ENCODE measurements at places on chromosomes 1 and 21.

DNA sequence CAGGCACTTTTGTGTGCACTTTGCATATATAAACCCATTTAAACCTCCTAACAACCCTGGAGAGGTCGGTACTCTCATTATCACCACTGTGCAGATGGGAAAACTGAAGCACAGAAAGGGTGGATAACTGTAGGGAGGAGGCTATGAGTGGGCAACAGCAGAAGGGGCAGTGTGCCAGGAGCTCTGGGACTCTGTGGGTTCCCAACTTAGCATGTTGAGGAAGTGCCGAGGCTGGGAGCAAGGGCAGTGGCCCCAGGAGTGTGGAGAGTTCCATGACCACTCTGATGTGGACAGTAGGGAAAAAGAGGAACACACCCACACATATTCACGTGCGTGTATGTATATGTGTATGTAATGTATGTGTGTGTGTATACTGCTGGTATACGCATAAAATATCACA is 25.7 kb upstream of the KCNC4 start:
- no peak for DNase-seq

DNA sequence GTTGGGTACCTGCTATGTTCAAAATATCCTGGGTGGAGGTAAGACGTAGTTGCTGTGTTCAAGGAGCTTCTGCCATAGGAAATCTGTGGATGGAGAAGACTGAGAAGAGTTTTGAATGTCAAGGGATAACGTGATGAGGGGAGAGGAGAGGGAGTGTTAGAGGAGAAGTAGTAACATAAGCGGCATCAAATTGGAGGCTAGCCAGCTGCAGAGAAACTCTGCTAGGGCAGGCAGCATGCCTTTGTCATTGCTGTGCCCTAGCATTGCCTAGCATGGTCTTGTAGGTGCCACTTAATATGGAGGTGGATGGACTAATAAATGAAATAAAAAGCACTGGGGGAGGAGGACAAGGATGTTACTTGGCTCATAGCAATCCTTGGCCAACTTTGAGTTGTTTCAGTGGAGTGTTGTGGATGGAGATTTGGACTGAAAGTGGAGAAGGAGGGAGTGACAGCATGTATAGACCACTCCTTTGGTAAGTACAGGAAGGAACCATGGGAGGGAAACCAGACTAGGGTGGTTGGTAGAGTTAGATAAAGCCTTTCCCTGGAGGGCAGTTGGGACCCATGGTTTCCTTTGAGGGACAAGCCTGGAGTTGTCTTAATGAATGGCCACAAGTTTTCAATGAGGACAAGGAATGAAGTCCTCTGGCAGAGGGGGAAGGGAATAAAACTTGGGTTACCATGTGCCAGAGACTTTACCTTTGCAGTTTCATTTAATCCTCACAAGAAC is 6.3 kb downstream of the VANGL1 start:
- DNase-seq, result no peak

DNA sequence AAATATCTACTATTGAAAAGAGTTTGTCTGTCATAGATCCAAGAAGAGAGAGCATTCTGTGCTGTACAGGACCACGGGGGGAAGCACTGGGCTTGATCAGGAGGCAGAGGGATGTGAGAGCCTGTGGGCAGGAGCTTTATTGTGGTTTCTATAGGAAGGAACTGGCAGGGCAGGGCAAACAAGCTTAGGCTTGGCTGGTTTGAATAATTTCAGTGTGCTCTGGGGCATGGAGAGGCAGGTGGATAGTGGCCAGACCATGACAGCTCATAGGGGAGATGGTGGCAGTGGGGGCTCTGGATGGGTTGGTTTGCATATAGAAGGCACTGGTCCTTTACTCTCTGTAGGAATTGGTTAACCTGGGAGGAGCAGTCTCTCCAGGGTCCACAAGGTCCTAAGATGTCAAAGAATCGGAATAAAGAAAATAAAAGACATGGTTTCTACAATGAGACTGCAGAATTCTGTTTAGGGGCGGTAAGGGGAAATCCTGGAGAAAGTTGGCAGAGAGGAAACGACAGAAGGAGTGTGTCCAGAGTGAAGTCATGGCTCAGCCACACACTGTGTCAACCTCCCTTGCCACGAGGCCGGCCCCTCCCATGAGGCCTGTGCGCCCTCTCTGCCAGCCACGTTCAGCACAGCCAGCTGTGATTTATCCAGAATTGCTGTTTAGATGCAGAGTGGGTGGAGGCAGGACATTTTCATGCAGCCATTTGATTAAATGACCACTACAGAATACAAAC is 81.7 kb upstream of the PGBD5 start:
- no peak for DNase-seq

- no peak for DNase-seq
Measured at GRCh38 chr1:96002969-96003964, 718.3 kb upstream of the PTBP2 start.

DNA sequence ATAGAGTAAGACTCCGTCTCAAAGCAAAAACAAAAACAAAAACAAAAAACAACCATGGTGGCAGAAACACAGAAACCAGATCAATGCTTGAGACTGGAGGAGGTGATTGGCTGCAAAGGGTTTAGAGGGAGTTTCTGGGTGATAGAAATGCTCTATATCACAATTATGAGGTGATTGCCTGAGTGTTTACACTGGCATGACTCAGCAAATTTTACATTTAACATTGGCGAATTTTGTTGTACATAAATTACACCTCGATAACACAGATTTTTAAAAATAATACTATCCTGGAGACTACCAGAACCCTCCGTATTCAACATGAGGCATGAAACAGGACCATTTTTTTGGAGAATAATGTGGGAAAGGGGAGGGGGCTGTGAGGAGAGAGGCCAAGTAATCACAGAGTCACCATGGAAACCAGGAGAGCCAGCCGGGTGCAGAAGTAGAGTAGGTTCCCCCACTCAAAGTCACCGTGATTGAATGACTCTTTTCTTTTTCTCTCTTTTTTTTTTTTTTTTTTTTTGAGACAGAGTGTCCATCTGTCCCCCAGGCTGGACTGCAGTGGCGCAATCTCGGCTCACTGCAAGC is 24.3 kb downstream of the HEYL start:
- DNase-seq, result no peak

- no peak for DNase-seq
Measured at GRCh38 chr1:54883349-54884102, 3.5 kb downstream of the DHCR24 start.

- peak; percentile 57 for DNase-seq
Measured at GRCh38 chr1:190904091-190904695, 426.5 kb upstream of the BRINP3 start.

- no peak for DNase-seq
Measured at GRCh38 chr1:165439330-165439729, 5.6 kb downstream of the RXRG start.

DNA sequence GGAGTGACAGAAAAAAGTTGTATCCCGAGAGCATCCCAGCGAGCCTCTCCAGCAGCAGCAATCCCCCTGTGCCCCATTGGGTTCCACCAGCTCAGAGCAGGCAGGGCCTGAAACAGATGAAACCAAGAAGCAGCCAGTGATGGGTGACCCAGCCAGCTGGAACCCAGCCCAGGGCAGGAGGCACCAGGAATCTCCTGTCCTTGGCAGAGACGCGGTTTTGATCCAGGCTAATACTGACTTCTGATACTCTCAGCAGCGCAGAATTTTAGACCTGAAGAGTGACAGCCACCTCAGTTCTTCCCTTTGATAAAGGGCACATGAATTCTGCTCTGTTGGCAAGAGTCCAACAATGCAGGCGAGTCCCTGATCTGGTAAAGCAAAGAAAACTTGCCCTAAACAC is 11.4 kb upstream of the OLIG1 start:
- no peak for DNase-seq

- no peak for DNase-seq
Measured at GRCh38 chr1:14778898-14779865, 180.7 kb downstream of the KAZN start.

Data from HS-5 (cell line).